ENCODE measurements at places on chromosomes 16 and 17.
A peak's percentile ranks its signal among the peaks of the same experiment; 100 is the strongest.

GRCh38 chr16:19831678-19832077, 53.0 kb downstream of the GPRC5B start:
- DNase-seq, result no peak

DNA sequence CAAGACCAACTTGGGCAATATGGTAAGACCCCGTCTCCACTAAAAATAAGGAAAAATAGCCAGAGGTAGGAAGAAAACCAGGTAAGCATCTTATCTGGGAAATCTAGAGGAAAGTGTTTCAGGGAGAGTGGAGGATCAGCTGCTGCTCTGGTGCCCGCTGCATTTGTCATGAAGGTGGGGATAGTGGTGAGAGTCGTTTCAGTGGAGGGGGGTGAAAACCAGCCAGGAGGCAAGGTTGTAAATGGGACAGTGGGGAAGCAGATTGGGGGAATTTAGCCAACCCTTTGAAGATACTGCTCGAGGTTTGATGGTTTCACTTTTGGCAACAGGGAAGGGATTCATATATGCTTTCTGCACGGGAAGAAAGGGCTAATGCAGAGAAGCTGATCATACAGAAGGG, 8.8 kb downstream of the DCTPP1 start:
- DNase-seq, result no peak

DNA sequence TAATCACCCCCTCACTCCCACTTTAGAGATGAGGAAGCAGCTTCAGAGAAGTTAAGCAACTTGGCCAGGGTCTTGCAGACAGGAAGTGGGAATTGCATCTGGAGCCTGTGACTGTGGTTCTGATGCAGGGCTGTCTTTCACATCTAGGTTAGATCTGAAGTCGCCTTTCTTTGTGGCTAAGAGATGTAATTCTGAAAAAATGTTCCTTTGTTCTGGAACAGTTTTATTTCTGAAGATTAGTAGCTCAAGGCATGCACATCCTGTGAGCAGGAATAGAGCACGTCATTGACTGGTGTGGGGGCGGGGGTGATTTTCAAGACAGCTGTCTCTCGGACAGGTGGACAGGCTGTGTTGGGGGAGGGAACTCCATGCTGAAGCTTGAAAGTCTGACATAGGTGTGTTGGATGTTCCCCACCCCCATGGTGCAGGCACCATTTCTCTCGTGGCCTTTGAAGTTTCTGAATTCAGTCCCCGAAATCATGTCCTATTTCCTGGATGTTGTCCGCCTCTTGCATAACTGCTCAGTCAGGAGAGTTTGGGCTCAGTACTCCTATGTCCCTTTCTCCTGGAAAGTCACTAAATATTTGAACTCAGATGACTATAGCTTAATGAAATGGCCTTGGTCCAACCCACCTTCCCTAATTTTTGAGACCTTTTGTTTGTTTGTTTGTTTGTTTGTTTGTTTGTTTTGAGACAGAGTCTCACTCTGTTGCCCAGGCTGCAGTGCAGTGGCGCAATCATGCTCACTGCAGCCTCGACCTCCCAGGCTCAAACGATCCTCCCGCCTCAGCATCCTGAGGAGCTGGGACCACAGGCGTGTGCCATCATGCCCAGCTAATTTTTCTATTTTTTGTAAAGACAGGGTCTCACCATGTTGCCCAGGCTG, 21.0 kb upstream of the HERPUD1 start:
- no peak for DNase-seq

GRCh38 chr17:10824874-10825273, 13.0 kb downstream of the PIRT start:
- no peak for DNase-seq

DNA sequence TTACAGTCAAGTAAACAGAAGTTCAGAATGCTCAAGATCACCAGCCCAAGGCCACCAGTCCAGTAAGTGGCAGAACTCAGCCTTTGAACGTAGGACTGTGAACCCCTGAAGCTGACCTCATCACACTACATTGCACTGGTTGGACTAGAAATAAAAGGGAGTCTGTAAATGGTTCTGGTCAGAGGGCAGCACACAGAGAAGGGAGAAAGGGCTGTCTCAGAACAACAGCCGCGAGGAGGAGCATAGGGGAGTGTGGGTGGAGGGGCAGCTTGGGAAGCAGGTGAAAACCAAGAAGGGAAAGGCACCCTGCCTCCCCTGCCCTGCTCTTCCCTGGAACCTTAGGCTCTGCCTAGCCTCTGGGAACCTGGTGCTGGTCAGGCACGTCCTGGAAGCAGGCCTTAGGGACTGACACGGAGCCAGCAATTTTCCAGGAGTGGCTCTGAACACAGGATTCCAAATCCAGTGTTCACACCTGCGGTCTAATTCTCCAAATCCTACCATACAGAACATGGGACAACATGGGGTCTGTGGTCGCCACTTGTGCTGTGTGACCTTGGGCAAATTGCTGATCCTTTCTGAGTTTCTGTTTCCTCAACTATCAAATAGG, 7.0 kb downstream of the PDILT start:
- no peak for DNase-seq

DNA sequence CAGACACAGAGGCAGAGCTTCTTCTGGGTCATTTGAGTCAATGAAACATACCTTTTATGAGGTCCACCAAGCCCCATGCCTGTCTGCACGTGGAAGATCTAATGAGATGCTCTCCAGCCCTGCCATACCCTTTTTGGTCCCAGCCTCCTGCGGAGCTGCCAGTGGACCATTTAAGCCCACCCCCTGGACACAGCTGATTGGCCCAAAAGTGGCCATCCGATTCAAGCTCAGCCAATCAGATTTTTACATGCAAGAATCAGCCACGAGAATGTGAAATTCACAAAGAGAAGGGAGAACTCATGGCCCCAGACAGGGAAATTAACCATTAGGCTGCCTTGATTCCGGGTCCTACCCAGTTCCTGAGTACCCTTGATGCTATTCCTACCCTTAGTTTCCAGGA, 231.0 kb upstream of the EEF2KMT start:
- no peak for DNase-seq

GRCh38 chr16:85711982-85712587, 23.3 kb upstream of the GINS2 start:
- DNase-seq, result no peak

GRCh38 chr17:82272495-82273326, 789 bp downstream of the CSNK1D start:
- peak; percentile 67 for DNase-seq

DNA sequence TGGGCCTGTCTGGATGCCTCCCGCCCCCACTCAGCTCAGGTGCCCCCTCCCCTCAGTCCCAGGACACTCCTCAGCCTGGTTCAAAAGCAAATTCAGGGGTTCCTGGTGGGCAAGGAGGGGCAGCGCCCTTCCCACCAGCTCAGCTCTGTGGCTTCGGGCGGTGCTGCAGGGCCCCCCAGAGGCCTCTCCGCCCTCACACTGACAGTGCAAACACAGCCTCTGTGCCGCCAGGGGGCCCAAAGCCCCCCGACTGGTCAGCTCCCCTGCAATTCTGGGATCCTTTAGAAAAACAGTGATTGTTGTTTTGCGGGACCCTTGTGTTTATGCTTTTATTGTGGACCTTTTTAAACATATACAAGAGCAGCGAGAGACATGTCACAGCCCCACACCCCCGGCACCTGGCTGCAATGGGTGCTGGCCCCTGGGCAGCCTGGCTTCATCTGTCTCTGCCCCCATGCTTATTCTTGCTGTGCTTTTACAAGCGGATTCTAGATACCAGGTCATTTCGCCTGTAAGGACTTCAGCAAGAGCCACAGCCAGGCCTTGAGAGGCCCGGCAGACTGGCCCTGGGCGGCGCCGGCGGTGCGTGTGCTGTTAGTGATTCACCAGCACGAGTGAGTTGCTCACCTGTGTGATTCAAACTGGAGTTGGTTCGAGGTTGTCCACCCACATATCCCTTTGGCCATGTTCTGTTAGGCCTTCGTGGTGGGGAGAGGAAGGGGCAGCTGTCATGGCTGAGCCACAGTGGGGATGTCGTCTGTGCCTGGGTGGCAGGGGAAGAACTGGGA, 21.2 kb downstream of the ZNF469 start:
- DNase-seq, result no peak

- peak; percentile 84 for DNase-seq
Measured at GRCh38 chr16:68590201-68590994, 51.3 kb downstream of the ZFP90 start.
